ENCODE measurements at places on chromosomes 3 and 15.

- DNase-seq = no peak
Observed at GRCh38 chr3:128285042-128285966, 132.0 kb downstream of the EEFSEC start.

DNA sequence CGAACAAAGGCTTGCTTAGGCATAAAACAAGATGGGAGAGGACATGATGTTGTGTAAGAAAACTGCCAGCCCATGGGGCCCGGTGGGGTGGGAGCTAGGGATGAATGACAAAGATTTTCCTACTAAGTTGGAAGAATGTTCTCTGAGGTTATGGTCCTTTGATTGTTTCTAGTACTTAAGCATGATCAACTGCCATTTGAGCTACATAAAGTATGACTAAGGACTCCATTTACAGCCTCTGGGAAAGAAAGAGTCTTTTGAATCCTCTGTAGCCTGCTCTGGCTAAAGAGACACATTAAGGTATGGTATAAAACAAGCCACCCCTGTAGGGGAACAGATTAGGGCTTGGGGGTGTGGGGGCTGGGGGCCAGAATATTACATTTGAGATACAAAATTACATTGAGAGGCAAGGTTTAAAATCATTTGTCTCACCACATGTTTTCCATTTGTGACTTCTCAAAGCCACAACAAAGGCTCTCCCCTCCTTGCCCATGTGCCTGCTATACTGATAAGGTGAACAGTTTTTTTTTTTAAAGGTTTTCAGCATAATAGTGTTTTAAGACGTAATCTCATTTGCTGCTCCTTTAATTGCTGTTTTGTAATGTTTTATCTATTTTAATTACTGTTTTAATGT lies 323.4 kb downstream of the CHST2 start:
- no peak for DNase-seq

GRCh38 chr15:38514601-38515000 lies 50.0 kb downstream of the RASGRP1 start:
- no peak for DNase-seq

DNA sequence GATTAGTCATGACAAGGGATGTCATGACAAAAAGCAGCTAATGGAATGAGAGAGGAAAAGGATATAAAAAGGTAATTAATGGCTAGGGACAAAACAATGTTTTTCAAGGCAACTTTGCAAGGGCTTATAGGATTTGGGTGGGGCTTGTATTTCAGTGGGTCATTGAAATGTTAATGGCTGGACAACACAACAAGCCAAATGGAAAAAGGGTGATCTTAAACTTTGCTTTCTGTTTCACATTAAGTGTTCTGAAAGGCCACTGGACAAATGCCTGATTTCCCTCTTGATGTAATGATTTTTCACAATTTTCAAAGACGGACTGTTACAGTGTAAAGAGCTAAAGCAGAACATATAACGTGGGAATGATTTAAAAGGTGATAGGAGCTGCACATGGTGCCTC lies 345.0 kb downstream of the TUSC7 start:
- DNase-seq = no peak

DNA sequence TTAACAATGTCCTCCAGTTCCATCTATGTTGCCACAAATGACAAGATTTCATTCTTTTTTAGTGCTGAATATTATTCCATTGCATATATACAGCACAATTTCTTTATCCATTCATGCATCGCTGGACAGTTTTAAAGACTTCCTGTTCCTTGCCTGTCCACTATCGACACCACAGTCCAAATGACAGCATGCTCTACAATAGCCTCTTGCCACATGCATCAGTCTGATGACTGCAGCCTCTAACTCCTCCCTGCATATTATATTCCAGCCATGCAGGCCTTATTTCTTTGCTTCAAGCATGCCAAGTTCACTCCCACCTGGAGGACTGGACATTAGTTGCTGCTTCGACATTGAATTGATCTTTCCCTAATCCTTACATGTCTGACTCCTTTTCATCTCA lies 306.2 kb downstream of the FOXP1 start:
- no peak for DNase-seq

DNA sequence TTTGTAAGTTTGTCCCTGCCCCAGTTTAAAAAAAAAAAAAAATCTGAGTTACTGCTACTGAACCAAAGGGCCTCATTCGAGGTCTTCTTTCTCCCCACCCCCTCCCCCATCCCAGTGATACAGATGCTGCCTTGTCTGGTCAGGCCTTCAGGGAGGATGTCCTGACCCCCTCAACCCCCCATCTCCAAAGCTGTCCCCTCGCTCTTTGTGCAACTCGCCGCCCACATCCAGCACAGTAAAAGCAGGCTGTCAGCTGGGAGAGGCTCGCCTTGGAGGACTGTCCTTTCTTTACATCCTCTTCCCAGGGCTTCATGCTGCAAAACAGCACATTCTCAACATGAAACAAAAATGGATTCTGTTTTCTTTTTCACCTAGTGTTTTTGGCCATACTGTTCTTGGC lies 133.4 kb downstream of the VGLL4 start:
- DNase-seq = no peak

DNA sequence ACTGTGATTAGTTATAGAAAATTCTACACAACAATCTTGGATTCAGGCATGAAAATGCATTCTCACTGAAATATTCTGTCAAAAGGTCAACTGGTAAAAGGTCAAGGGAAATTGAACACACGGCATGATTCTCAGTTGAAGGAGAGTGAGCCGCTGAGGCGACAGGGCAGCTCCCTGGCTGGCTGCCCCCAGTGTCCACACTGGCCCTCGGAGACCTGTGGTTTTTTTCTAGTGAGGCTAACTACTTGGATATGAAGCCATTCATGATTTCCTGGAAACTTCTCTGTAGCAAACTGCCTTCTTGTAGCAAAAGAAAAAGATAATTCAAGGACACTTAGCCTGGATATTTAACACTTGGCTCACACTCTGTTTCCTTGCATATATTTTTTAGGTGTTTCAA lies 37.2 kb downstream of the AADACL2 start:
- DNase-seq = no peak

- peak; percentile 73 for DNase-seq
Observed at GRCh38 chr3:40915346-40915865, 283.9 kb upstream of the CTNNB1 start.

DNA sequence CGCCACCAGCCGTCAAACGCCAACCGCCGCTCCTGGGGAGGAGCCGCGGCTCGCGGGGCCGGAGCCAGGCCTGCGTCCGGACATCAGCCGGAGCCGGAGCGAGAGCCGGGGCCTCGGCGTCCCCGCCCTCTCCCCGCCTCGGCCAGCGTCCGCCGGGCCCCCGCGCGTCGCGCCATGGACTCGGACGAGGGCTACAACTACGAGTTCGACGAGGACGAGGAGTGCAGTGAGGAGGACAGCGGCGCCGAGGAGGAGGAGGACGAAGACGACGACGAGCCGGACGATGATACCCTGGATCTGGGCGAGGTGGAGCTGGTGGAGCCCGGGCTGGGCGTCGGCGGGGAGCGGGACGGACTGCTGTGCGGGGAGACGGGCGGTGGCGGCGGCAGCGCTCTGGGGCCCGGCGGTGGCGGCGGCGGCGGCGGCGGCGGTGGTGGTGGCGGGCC lies 359 bp downstream of the ARIH1 start:
- no peak for DNase-seq

DNA sequence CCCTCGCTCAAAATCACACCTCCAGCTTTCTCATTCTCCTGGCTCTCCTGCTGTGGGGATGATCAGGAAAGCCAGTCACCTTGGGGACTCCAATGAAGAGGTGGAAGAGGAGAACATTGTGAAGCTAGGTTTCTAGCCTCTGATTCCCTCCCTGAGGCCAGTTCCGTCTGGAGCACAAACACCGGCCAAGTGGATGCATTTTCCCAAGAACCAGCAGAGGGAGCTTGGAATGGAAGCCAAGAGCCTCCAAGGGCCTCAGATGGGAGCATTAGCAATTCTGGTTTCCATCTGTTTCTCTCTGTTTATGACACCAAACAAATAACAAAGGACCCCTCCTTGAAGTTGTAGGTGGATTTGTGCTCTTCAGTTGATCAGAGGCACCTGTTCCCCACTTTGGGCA lies 40.6 kb upstream of the NMNAT3 start:
- DNase-seq = peak; percentile 53

DNA sequence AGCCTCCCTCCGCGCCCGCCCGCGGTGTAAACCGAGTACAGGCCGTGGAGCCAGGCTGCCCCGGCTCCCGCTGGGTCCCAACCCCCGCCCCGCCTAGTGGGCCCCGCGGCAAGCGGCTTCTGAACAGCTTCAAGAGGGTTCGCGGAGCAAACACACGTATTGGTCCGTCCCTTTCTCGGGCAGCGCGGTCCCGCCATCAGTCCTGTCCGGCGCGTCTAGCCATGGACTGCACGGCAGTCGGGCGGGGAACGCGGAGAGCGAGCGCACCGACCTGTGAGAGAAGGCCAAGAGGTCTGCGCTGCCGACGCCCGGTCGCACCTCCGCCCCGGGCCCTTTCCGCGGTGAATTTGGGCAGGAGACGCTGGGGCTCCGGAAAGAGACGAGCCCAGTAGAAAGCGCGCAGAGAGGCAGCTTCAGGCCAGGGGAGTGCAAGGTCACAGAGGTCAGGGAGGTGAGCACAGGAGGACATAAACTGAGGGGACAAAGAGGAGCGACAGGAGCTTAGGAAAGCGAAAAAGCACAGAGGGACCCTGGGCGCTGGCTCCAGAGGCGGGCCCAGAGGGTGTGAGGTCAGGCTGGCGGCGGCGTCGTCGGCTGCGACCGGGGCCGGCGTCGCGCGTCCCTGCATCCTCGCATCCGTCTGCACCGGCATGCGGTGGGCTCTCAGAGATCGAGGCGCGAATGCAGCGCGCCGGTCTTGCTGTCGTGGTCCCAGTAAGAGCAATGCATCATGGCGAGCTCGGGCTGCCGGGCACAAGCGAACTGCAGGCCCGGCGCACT lies 1.8 kb downstream of the FOXL2 start:
- no peak for DNase-seq

DNA sequence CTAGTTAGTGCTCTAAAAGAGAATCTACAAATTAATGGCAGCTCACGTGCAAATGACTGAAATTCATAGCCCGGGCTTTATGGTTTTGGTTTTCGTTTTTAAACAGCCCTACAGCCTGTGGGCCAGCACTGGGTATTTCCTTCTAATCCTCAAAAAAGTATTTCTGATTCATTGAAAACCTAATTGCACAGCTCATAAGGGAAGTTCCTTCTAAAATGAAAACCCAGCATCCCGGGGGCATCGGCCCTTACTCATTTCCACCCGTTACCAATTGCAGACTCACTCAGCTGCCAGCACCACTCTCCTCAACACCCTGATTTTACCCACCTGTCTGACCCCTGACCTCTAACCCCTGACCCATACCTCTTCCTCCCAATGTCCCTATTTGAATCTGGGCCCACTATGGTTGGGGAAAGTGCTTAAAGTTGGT lies 59.5 kb upstream of the ZNF148 start:
- DNase-seq = no peak

DNA sequence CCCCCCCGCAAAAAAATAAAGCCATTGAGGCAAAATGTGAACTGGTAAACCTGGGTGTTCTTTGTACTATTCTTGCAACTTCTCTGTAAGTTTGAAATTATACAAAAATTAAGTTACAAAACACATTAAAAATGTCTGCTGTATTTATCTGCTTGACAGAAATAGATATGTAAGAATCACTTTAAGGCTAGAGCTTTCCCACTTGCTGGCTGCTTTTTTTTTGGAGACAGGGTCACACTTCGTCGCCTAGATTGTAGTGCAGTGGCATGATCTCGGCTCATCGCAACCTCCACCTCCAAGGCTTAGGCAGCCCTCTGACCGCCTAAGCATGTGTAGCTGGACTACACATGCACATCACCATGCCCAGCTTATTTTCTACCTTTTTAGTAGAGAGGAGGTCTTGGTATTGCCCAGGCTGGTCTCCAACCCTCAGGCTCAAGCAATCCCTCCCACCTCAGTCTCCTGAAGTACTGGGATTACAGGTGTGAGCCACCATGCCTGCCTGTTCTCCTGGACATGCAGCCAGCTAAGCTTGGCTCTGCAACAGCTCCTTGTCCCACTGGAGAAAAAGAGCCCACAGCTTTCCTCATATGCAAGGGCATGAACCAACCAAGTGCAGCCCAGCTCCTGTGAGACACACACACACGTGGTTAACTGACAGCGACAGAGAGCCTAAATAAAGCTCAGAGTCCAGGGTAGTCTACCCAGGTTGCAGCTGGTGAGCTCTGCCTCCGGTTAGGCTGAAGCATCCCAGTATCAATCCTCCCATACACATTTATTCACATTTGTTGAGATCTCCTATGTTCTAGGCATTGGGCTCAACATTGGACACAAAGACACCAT lies 4.5 kb downstream of the RPS17 start:
- no peak for DNase-seq

DNA sequence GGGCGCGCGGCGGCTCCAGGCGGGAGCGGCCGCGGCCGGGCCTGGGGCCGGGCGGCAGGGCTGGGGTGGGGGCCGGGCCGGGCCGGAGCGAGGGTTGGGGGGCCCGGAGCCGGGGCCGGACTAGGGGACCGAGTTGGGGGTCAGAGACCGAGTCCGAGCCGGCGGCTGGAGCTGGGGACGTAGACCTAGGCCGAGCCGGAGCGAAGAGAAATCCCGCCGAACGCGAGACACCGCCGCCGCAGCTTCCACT lies 37.3 kb downstream of the HMCES start:
- DNase-seq = no peak

DNA sequence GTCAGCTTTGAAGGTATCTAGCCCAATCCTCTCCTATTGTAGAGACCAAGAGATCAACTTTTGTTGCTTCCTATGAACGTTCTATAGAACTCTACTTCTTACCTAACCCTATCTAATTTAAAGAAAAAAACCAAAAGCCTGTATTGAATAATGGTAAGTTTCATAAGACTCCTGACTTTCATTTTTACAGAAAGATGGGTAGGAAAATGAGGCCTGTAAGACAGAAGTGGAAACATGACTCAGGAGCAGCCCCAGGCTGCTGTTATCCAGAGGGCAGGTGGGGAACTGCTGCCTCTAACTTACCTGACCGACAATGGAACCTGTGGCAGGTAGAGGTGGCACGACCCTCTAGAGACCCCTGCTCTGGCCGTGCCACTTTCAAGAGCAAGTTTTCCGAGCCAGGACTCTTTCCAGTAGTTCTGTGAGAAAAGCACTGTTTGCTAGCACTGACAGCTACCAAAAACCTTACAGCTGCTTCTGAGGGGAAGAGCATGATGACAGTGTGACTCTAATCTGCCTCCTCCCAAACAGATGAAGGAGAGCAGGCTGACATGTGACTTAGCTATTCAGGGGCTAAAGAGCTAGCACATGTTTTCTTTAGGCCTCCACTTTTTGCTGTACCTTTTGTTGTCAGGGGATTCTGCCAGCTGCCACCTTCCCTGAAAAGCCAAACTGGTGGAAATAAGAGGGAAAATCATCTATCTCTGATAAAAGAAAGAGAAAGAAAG lies 17.5 kb downstream of the POPDC2 start:
- no peak for DNase-seq

DNA sequence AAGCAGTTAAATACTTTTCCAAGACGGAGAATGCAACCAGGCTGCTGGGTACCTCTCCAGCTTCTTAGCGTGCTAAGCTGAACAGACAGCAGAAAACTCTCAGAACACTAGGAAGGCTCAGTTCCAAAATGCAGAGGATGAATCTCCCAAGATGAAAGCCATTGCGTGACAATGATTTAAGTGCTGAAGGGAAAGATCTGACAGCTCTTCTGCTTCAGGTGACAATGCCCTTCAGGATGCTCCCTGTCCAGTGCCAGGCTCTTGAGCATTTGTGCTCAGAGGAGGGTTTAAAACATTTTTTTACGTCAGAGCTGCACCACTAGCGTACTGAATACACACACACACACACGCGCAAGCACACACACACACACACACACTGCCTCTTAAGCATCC lies 26.3 kb downstream of the ARHGEF3 start:
- no peak for DNase-seq

Measured in pons (tissue), 1 donor.